ENCODE measurements at places on chromosomes 11 and 22.

DNA sequence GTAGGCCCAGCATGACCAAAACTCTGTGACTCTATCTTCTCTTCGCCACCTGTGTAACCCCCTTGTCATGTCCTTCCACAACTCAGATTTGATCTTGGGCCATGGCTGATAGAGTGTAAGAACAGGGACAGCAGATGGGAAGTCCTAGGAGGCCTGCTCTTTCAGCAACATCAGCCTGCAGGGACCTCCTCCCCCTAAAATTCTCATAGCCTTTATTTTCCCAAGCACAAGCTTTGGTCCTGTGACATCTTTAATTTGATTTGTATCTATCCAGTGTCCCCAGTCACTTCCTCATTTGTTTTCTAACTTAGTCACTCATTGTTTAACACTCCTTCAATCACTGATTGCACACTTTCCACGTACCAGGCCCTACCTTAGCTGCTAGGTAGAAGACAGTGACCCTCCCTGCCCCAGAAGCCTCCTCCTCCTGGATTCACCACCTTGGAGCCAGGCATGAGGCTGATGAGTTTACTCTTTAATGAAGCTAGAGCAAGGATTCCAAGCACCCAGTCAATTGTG, 5.3 kb downstream of the UBQLN3 start:
- DNase-seq, result no peak

DNA sequence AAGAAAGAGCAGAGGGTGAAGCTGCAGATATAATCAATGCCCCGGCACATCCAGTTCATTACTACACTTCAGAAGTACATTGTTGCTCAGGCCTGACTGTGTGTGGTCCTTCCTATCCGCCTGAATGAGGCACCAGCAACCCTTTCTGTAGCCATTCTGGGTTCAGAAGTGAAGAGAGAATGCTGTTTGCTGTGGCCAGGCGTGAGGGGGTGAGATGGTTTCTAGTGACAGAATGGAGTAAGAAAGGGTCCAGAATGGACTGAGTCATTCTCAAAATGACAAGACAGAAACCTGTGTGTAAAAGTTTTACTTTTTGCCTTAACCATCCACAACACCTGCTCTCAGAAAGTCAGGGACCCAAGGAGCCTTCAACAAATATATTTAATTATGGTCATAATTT, 334.8 kb downstream of the GUCY1A2 start:
- DNase-seq, result no peak

DNA sequence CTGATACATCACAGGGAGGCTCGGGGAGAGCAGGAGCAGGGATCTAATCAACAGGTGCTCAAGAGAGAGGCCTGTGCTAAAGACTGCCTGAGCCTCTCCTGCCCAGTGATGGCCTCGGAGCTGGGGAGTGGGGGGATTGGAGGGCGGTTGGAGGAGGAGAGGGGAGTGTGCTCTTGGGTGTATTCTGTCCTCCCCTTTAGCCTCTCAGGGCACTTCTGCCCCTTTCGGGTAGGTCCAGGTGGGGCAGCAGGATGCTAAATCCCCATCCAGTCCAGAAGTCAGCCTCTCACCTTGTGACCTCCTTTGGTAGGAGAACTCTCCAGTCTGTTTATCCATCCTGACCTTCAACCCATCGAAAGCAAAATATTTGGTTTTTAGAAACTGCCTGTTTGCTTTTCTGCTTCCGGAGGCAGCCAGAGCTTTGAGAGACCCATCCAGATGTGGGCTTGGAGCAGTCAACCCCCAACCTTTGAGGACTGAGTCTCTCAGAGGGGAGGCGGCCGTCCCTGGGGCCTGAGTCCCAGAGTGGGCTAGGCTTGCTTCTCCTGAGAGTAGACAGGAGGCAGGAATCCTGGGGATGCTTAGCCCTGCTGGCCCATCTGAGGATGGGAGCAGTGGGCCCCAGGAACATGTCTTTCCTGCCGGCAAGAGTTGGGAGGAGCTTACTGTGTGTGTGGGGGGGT, 105.2 kb upstream of the SYT13 start:
- no peak for DNase-seq

DNA sequence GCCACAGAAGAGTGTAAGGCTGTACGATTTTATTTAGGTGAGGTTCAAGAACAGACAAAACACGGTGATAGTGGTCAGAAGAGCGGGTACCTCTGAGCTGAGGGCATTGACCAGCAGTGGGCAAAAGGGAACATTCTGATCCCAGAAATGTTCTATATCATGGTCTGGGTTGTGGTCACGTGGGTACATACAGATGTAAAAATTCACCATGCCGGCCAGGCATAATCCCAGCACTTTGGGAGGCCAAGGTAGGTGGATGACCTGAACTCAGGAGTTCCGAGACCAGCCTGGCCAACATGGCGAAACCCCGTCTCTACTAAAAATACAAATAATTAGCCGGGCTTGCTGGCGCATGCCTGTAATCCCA, 31.1 kb upstream of the GCAT start:
- DNase-seq, result no peak

DNA sequence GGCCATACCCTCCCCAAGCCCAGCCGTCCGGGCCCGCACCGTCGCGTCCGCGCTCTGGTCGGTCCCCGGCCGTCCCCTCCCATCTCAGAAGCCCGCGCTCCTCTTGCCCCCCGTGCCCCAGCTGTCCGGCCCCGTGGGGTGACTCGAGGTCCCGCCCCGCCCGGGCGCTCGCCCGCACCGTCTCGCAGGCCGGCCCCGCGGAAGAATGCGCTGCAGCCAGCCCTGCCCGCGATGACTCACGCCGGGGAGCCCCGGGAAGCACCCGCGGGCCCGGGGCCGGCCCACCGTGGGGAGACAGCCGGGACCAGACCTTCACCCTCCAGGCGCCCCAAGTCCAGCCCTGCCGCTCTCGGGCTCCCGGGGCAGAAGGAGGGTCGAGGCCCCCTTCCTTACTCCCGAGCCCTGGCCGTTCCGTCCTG, 320 bp upstream of the PHLDA2 start:
- no peak for DNase-seq

DNA sequence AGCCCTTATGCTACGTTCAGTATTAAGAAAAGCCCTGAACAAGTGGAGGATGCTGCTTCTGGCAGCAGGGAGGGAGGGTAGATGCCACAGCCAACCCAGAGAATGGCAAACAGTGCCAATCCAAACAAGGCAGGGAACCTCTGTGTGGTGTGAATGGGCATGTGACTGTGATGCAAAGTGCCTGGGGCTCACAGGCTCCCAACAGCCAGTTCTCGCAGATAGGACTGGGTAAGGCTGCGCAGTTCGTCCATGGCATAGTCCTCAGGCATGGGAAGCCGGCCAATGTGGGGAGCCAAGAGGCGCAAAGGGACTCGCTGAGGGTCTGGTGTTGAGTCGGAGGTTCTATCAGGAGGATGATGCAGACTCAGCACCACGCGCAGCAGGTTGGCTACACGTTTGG, 4.8 kb upstream of the CHRNA10 start:
- no peak for DNase-seq

DNA sequence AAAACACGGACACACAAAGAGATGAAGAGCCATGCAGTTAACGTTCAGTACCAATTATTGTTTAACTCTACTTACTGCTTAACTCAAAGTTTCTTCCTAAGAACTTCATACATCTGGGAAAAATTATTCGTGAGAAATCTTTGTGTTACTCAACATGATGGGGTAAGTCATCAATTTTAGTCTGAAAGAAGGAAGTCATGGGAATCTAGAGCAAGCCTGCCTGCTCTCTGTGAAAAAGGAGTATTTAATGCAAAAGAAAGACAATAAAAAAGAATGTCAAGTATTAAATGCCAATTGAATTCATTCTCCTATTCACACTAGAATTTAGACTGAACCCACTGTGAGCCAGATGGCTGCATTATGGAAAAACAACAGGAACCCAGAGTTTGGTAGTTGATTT, 16.0 kb downstream of the TMEM123 start:
- DNase-seq, result no peak

DNA sequence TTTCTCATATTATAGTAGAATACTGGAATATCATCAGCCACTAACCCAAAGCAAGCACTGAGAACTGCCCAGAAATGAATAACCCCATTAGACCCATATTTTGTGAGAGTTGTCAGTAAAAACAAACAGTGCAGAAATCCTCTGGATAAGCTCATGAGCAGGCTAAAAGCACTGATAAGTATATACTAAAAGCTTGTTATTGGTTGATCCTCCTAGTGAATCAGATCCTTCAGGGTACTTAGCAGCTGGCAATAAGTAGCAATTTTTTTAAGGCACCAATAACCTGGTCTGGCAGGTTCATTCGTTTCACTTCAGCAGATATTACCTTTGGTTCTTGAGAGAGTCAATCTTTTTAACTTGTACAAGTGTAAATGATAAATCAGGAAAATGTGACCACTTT, 1.2 kb downstream of the NOX4 start:
- DNase-seq, result no peak

DNA sequence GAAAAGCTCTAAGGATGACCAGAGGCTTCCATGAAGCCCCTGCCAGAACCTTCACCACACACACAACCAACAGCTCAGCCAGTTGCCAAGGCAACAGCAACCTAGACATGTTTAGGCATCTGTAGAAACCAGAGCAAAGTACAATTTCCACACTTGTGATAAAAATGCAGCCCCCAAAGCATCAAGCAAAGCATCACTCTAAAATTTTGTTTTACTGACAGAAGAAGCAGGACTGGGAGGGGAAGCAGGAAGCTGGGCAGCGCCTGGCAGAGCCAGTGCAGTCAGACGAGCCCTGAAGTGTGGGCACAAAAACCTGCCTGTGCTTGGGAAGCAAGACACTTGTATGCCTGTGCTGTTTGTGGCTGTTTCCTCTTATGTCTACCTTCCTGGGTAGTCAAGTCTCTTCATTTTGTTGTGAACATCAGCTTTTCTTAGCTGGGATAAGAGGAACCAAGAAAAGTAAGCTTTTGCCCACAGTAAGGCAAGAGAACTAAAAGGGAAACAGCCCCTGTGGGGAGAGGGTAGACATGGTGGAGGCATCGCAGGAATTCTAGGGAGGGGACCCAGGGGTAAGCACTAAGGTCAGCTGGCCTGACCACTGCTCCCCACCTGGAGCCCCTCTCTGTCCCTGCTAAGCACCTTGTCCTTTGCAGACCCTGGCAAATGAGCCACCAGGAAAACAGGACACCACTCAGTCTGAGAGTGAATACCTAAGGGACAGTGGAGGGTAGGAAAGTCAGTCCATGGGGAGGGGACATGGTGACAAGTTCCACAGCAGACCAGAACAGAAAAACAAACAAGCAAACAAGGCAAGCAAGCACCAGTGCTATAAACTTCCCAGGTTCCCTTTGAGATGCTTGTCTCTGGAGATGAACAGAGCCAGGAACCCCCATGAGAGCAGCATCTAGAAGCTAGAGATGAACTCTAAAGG, 13.4 kb downstream of the PACSIN2 start:
- DNase-seq, result no peak

Data from NCI-H510A treated with DMSO at 0.1 percent for 48 hours (cell line).